Stimulated activated CD4-positive, alpha-beta T cell treated with anti-CD3 and anti-CD28 coated beads, Interleukin-2, amount 100 ng/mL, for 4 hours (primary cell): ENCODE measurements at places on chromosomes 7 and 10.

DNA sequence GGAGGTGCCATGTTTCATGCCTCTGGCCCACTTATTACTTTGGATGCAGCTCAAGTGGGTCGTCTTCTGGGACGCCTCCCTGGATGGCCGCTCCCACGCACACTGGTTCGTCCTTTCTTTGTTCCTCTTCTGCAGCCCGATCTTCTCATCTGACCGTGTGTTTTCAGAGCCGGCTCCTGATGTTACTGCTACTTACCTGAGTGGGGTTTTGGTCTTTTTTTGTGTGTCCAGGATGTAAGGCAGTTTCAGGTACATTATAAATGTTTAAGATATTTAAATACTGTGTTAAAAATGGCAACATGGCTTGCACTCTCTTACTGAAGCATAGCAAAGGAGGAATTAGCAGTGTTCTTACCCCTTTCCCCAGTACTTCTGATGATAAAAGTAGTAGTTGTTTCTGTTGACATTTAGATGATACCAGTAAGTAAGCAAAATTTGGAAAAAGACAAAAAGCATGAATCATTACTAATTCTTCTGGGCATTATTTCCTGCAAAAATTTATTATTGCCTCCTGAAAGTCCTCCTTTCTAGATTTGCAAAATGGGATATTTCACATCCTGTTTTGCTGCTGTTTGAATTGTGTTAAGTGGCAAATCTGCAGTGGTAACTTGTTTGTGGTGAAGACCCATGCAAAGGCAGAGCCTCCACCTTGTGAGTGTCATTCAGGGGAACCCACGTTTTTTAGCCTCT lies 59.4 kb downstream of the SHH start:
- DNase-seq = no peak

- no peak for DNase-seq
Observed at GRCh38 chr10:5892007-5892406, 2.0 kb downstream of the FBH1 start.

DNA sequence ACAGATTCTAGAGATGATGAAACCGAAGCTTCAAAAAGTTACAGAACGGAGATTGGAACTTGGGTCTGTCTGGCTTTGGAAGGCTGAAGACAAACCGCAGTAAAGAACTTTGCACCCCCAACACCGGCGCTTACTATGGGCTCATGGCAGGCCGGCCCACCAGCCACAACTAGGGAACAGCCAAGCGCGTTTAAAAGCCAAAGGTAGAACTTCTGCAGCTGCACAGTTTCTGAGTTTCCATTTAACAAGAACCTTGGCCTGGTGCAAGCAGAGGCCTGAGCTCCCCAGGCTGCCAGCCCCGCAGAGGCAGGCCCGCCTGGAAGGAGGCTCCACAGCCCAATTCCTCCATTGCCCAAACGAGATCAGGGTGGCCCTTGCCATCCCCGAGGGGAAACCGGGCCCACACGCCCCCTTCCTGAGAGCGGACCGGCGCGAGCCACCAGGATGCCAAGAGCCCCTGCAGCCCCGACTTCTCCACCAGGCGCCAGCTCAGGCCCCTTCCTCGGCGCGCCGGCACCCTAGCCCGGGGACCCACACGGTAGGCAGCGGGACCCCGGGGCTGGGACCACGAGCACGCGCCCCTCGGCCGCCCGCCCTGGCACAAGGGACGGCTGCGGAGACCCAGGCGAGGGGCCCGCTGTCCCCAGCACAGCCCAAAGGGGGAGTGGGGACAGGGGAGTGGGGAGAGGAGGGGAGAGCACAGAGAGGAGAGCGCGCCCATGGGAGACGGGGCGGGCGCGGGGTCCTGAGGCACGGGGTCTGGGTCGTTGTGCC lies 566 bp downstream of the MAD1L1 start:
- no peak for DNase-seq

GRCh38 chr7:39383136-39383535 lies 183.1 kb upstream of the YAE1 start:
- DNase-seq = no peak

DNA sequence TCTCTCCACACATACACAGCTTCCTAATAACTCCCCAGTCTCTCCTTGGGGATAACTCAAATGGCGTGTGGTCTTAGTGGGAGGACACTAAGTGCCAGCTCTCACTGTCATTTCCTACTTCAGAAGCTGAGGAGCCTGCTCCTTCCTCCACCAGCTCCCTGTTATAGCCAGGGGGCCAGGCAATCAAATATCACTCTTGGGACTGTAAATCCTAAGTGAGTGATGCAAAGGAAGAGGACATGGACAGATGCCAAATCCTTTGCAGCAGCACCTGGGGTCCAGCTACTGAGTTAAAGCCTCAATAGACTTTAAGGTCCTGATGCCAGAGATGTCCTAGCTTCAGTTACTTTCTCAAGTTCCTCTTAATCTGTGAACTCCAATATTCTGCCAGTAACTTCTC lies 34.1 kb downstream of the SEM1 start:
- no peak for DNase-seq
